ENCODE measurements at places on chromosomes 12 and 14. TPM values are rescaled to one million over a fixed set of nuclear protein-coding genes. Genes with fewer than 3 reads are reported as not detected.
A peak's percentile ranks its signal among the peaks of the same experiment; 100 is the strongest.

The KERA gene
- not detected for total RNA-seq

The ARHGDIB gene
- 1.5 TPM for total RNA-seq

The JPH4 gene
- total RNA-seq, result 1.4 TPM

The TAS2R7 gene
- 0.21 TPM for total RNA-seq

The POTEG gene
- total RNA-seq, result not detected

The FGF23 gene
- total RNA-seq, result 0.25 TPM

The HSPB8 gene
- total RNA-seq, result 0.58 TPM

The USP44 gene
- 20.0 TPM for total RNA-seq

The CISTR gene
- total RNA-seq, result not detected

The FLVCR2 gene
- 3.0 TPM for total RNA-seq

The CHURC1 gene
- 33.1 TPM for total RNA-seq

GRCh38 chr12:132133952-132134652 is 10.0 kb downstream of the DDX51 start:
- no peak overlapping the region for H3K27ac ChIP-seq
- peaks cover 24% of the 10 kb centered on the region for H3K36me3 ChIP-seq

GRCh38 chr14:23060536-23061260 is 3.4 kb upstream of the CDH24 start:
- peaks cover 18% of the 10 kb centered on the region for H3K36me3 ChIP-seq
- H3K27ac ChIP-seq, result no peak overlapping the region
- H3K27me3 ChIP-seq, result peaks cover 5% of the 10 kb centered on the region

DNA sequence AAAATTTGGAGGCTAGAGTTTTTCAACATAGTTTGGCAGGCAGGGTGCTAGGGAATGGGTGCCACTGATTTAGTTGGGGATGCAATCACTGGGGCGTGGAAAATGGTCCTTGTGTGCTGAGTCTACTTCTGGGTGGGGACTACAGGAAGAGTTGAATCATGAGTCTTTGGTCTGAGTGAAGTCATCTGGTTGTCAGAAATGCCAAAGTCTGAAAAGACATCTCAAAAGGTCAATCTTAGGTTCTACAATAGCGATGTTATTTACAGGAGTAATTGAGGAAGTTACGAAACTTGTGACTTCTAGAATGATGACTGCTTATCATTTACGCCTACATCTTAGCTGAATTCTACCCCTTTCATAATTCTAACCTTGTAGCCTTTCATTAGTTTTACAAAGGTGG is 209.1 kb downstream of the NUBPL start:
- peaks cover 7% of the 10 kb centered on the region for H3K36me3 ChIP-seq
- no peak overlapping the region for H3K27ac ChIP-seq
- peaks cover 5% of the 10 kb centered on the region for H3K4me1 ChIP-seq
- H3K27me3 ChIP-seq, result no peaks in the 10 kb centered on the region
- no peak for DNase-seq

GRCh38 chr14:99753225-99754140 is 39.7 kb upstream of the EML1 start:
- H3K4me1 ChIP-seq, result peaks cover 39% of the 10 kb centered on the region
- no peak overlapping the region for H3K4me3 ChIP-seq
- peak overlapping the region; percentile 30 for H3K27ac ChIP-seq
- no peak for DNase-seq
- H3K36me3 ChIP-seq, result no peaks in the 10 kb centered on the region

GRCh38 chr12:39277416-39277815 is 165.5 kb downstream of the KIF21A start:
- no peaks in the 10 kb centered on the region for H3K27me3 ChIP-seq
- H3K27ac ChIP-seq, result no peak overlapping the region
- no peak for DNase-seq
- H3K4me1 ChIP-seq, result no peaks in the 10 kb centered on the region
- no peak overlapping the region for H3K4me3 ChIP-seq

DNA sequence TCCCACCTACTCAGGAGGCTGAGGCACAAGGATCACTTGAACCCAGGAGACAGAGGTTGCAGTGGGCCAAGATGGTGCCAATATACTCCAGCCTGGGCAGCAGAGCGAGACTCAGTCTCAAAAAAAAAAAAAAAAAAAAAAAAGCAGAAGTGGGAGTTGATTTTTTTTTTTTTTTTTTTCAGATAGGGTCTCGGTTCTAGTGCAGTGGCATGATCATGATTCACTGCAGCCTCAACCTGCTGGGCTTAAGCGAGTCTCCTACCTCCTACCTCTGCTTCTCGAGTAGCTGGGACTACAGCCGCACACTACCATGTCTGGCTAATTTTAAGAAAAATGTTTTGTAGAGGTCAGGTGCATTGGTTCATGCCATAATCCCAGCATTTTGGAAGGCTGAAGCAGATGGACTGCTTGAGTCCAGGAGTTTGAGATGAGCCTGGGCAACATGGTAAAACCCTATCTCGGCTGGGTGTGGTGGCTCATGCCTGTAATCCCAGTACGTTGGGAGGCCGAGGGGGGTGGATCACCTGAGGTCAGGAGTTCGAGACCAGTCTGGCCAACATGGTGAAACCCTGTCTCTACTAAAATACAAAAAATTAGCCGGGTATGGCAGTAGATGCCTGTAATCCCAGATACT is 16.3 kb upstream of the HSP90AA1 start:
- H3K4me3 ChIP-seq, result no peak overlapping the region
- H3K36me3 ChIP-seq, result no peaks in the 10 kb centered on the region
- H3K27me3 ChIP-seq, result no peaks in the 10 kb centered on the region
- DNase-seq, result no peak
- no peak overlapping the region for H3K27ac ChIP-seq
- H3K4me1 ChIP-seq, result peaks cover 8% of the 10 kb centered on the region

DNA sequence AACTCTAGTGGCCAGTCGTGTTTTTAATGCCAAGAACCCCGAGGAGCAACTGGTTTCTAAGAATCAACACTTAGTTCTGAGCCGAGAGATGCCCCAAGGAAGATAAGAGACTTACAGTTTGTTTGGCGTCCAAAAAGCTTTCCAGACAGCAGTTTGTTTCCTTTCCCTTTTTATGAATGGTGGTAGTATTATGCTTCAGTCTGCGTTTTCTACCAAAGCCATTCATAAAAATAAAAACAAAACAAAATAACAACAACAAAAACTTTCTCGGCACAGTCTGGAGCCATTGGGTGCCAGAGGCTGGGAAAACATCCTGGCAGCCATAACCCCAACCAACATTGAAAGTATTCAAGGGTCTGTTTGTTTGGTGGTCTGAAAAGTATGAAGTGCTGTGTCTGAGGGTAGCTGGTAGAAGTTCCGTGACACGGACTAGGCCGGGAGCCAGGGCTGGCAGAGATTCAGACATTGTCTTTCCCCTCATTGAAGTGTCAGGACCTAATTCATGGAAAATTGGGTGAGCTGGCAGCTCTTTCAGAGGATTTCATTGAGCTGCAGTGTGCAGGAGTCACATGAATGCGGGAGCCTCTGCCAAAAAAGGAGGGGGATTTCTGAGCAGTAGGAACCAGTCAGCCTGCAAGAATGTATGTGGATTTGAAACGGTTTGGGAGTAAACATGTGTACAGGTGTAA is 124.2 kb downstream of the HMGA2 start:
- H3K4me3 ChIP-seq, result no peak overlapping the region
- no peaks in the 10 kb centered on the region for H3K27me3 ChIP-seq
- peaks cover 52% of the 10 kb centered on the region for H3K4me1 ChIP-seq

- no peaks in the 10 kb centered on the region for H3K36me3 ChIP-seq
- H3K27me3 ChIP-seq, result peaks cover 6% of the 10 kb centered on the region
- H3K4me1 ChIP-seq, result peaks cover 13% of the 10 kb centered on the region
- DNase-seq, result no peak
Measured at GRCh38 chr12:104376650-104377513, 73.3 kb downstream of the EID3 start.

DNA sequence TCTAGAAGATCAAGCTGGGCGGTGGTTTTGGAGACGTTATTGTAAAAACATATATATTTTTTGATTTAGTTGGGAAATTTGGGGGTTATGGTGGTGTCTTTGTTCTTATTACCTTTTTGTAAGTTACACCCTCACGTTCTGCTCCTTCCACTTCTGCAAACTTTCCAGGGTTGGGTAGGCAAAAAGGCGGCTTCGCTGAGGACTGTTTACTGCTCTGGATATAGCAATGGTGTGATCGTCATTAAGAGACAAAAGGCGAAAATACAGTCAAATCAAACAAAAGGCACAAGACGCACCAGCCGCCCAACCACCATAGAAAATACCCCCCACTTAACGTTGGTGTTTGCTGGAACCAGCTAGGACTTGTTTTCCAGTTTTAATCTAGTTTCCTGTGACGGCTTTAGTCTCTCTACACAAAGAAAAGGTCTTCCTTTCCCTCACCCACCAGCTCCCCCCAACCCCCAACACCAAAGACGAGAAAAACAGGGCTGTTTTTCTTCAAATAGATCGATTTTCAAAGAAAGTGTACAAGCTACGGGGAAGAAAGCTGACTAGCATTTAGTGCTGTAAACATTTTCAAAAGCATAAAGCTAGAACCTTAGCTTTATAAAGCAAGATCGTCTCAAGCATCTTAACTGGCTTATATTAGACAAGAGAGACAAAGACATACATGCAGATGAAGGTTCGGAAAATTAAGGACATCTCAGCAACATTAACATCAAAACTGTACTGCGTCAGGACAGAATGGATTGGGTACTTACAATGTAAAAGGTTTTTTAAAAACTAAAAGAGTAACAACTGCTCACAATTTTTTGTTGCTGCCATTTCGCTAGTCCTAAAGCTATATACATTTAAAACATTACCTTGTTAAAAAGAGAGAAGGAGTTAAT is 2.0 kb upstream of the SETD1B start:
- H3K36me3 ChIP-seq, result peaks cover 14% of the 10 kb centered on the region
- H3K27me3 ChIP-seq, result peaks cover 31% of the 10 kb centered on the region
- H3K4me3 ChIP-seq, result peak overlapping the region; percentile 93

DNA sequence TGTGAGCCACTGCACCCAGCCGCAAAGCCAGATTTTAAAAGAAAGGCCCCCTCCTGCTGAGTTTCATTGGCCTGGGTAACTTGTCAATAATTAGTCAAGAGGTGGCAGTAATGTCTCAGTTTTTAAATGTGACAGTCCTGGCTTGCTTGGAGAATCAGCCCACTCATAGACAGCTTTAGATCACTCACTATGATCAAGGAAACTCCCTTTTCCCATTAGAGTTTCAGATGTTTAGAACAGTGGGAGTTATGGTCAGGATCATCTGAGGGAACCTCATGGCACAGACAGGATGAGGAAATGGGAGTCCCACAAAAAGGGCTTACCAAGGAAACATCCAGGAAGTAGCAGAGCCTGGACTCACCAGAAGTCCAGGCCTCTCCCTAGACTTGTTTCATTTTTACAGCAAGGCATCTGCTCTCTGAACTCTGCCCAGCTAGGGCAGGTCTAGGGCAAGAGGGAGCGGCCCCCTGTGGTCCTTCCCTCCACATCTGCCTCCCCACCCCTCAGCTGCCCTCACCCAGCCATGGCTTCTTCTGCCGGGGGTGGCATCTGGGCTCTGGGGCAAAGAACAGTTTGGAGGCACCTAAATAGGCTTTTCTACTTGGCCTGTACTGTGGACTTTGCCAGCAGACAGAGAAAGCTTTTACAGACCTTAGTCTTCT is 11.2 kb downstream of the BCL2L14 start:
- no peak overlapping the region for H3K27ac ChIP-seq
- peaks cover 31% of the 10 kb centered on the region for H3K4me1 ChIP-seq
- no peak overlapping the region for H3K4me3 ChIP-seq
- H3K36me3 ChIP-seq, result no peaks in the 10 kb centered on the region
- no peaks in the 10 kb centered on the region for H3K27me3 ChIP-seq

DNA sequence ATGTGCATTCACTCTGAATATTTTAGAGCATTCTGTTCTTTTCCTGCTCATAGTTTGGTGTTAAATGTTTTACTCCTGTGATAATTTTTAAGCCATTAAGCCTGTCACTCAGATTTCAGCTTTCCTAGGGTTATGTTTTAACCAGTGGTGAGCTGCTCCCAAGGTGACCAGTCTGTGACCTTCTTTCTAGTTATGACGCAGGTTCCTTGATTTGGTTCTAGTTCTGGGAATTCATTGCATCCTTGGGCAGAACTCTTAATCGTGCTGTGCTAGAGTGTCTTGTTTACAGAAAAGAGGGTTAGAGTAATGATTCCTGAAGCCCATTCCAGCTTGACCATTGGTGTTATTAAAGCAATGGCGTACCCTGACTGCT is 2.2 kb downstream of the GABARAPL1 start:
- no peak overlapping the region for H3K27ac ChIP-seq
- no peak for DNase-seq
- peaks cover 12% of the 10 kb centered on the region for H3K27me3 ChIP-seq
- peaks cover 24% of the 10 kb centered on the region for H3K4me1 ChIP-seq
- H3K4me3 ChIP-seq, result peak overlapping the region; percentile 95
- H3K36me3 ChIP-seq, result no peaks in the 10 kb centered on the region

- peaks cover 4% of the 10 kb centered on the region for H3K36me3 ChIP-seq
- DNase-seq, result no peak
- no peaks in the 10 kb centered on the region for H3K4me1 ChIP-seq
- no peak overlapping the region for H3K27ac ChIP-seq
Measured at GRCh38 chr14:101328412-101329028, 232.8 kb upstream of the DIO3 start.

- H3K4me3 ChIP-seq, result peak within 1 kb of the TSS; percentile 87
- peak; percentile 66 for DNase-seq
- H3K36me3 ChIP-seq, result peaks cover 21% of the 10 kb centered on the region
- H3K4me1 ChIP-seq, result peaks cover 23% of the 10 kb centered on the region
- H3K27ac ChIP-seq, result peak within 1 kb of the TSS; percentile 70
Measured at GRCh38 chr12:71439613-71440344, at the start of gene LGR5. Gene LGR5, plus strand, starts transcription at chr12:71439798. Its CDS starts 283 bp downstream, at chr12:71440081.

DNA sequence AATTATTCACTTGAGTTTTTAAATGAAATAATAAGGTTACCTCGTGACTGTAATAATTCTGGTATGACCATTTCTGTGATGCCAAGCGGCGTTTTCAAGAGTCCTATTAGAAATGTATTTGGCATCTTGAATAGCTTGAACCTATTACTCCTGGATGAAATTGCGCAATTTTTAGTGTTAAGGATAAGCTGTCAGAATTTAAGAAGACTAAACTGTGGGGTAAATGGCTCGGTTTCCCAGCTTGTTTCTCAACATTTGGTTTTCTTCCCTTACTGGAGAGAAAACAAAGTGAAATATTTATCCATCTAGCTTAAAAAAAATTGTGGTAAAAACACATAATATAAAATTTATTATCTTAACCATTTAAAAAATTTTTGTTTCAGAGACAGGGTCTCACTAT is 26.8 kb downstream of the PCNX1 start:
- H3K27me3 ChIP-seq, result no peaks in the 10 kb centered on the region
- peaks cover 19% of the 10 kb centered on the region for H3K36me3 ChIP-seq
- no peak overlapping the region for H3K27ac ChIP-seq
- no peak overlapping the region for H3K4me3 ChIP-seq

DNA sequence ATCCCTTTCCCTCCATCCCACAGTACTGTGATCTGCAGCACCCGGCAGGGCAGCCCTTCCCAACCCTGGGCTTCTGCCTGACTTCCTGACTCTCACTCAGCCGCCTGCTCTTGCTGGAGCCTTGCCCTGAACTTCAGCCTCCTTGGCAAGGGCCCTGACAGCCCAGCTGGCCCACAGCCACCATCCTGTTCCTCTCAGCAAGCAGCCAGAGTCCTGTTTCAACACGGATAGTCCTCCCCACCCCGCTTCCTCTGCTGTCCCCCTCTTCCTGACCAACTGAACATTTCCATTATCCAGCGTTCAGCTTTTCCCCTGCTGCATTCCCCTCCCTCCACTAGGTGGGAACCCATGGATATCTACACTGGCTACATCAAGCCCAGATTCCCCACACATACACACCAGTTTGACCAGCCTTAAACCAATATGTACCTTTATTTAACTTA is 74.0 kb upstream of the MDM1 start:
- no peaks in the 10 kb centered on the region for H3K36me3 ChIP-seq
- peaks cover 21% of the 10 kb centered on the region for H3K27me3 ChIP-seq
- H3K4me1 ChIP-seq, result no peaks in the 10 kb centered on the region
- DNase-seq, result no peak
- no peak overlapping the region for H3K27ac ChIP-seq

Measured in neural crest cell (in vitro differentiated cells).